ENCODE measurements at places on chromosomes 5 and 9.

DNA sequence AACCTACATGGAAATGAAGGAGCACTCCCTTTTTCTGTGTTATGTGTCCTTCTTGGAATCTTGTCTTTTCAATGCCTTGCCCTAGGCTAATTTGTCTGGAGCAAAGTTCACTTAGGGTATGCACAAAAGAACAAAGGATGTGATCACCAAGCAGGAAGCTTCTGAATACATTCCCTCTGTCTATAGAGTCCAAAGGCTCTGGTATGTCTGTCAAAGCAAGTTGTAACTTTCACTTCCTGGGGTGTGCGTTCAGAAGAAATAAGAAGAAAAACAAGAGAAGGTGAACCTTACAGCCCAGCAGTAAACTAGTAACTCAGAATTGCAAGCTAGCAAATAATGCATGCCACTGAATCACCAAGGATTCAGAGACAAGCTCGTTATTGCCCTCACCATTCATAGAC is 31.7 kb upstream of the CDH6 start:
- DNase-seq: no peak

- DNase-seq: no peak
These were observed 58.3 kb downstream of the SPOCK1 start for GRCh38 chr5:137440795-137441194.

GRCh38 chr5:168766426-168766700 is 187.2 kb upstream of the PANK3 start:
- no peak for DNase-seq

DNA sequence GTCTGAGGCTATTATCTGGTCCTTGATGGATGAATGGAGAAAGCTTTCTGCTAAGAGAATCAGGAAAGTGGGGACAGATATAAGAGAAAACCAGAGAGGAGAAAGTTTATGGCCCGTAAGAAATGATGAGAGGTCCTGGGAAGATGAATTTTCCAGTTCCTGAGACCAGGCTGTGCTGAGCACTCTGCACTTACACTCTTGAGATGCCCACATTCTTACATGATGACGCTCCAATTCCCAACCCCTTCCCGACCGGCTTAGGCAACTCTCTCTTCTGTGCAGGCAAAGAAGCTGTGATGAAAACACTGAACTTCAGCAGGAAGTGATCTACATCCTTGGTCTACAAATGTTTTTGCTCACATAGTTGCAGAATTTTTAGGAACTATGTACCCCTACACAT is 417.0 kb downstream of the ARHGEF28 start:
- DNase-seq: no peak

DNA sequence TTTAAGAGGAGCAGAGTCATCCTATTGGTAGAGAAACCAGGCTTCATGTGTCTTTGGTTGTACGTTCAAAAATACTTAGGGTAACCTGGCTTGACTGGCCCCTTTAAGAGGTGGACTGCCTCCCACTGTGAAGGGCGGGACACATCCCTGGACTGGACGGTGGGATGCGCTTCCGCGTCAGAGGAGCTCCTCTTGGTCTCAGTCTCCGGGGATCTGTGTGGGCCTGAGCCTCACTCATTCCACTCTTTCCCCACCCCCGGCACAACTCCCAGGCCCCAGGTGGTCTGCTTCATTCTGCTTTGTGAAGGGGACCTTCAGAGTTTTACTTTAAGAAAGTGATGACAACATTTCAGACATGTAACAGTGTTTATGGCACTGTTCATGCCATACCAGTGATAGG is 601.1 kb downstream of the IRX1 start:
- no peak for DNase-seq

- no peak for DNase-seq
These were observed 192.1 kb upstream of the CLINT1 start for GRCh38 chr5:158051036-158051435.

- DNase-seq: no peak
These were observed 67.8 kb downstream of the RASGEF1C start for GRCh38 chr5:180141068-180141660.

DNA sequence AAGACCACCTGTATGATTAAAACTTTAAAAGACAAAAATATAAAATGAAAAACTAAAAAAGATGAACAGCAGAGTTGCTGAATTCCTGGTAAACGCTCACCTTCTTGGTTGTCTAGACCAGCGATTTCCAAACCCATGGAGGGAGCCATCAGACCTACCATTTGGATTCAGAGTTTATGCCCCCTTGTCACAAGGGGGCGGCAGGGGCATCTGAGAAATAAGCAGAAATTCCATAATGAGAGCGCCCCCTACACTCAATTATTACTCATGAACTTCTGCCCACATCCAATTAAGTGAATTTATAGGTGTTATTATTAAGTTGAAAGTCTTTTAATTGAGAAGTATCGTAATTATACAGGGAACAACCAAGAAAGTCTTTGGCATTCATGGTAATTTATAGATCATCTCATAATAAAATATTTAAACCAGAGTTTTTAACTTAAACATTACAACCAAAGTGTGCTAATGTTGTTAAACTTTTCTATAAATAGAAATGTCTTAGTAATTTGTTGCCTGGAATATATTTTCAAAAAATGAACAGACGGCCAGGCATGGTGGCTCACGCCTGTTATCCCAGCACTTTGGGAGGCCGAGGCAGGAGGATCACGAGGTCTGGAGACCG is 35.2 kb upstream of the SPATA31C2 start:
- peak; percentile 37 for DNase-seq

DNA sequence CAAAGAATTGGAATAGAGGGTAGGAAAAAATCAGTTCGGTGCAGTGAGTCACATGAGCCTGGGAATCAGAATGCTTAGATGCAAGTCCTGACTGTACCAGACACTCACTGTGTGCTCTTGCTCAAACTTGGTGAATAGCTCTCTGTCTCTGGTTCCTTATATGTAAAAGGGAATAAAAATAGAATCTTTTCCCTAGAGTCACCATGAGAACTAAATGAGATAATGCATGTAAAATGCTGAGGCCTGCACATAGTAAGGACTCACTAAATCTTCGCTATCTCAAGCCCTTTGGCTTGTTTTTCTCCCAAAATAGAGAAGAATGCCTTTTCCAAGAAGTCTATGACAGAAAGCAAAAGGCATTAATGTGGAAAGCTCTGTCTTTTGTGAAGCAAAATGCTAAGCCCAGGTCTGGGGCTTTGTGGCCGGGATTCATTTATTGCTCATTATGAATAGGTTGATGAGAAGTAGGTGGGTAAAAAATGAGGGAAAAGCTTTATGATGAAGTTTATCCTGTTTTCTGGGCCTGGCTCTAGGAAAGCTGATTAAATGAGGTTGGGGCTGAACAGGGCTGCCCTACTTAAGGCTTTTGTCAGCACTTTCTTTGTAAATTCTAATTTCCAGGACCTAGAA is 483.3 kb downstream of the DMAC1 start:
- DNase-seq: no peak

DNA sequence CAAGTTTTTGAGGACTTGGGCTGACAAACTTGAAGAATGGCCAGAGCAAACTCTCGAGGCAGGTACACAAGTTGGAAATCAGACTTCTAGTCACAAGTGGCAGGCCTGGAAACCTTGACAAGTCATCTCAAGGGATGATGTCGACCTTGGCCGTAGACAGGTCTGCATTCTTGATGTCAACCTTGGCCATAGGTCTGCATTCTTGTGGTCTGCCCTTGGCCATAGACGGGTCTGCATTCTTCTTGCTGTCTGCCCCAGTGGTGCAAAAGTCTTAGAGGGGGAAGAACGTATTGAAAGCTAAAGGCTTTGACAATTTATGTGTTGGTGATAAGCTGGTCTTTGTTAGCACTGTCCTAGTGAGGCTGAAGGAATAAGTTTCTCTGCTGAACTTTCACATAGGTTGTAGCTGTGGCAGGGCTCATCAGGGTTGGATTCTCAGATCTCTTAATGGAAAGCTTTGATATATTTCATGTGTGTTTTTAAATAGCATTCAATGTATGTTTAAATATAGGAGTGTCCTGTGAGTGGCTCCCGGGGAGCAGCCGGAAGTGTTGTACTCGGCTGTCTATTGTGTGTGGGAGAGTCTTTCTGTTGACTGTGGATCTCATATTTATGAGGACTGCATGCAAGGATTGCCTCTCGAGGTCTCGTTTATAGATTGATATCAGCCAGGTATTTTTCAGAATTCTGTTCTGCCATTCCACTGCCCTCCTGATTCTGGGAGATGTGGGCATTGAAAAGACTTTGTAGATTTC is 27.0 kb downstream of the SUB1 start:
- no peak for DNase-seq

DNA sequence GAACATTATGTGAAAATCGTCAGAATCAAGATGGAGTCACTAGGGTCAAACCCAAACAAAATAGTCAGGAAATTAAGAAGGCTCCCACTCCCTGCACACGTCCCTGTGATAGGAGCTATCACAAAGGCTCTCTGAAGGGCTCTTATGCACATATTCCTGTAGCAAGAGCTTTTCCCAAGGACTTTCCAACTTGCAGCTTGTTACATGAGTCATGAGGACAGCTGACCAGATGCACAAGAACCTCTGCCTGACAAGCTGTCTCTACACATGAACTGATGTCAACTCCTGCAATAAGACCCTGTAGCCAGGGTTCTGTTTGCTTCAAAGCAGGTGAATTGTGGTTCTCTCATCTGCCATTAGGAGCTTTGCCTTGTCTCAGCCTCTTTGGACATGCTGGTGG is 122.4 kb downstream of the OLFM1 start:
- DNase-seq: no peak

DNA sequence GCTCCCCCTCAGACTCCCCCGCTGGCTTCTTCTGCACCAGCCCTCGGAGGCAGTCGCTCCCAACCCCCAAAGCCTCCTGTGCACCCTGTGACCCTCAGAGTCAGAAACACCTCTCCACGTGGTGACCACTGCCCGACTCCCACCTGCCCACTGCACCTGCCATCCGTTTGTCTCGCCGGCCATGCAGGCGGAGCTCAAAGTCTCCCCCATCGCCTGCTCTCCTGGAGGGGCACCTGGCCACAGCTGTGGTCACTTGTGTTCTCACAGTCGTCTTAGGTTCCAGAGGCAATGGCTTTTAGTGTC is 38.2 kb downstream of the MRPL36 start:
- DNase-seq: no peak

- DNase-seq: no peak
These were observed 40.8 kb downstream of the DUSP1 start for GRCh38 chr5:172730222-172730621.
